Right forelimb (tissue), 1 donor: ENCODE measurements at places on chromosomes 16 and 17.

DNA sequence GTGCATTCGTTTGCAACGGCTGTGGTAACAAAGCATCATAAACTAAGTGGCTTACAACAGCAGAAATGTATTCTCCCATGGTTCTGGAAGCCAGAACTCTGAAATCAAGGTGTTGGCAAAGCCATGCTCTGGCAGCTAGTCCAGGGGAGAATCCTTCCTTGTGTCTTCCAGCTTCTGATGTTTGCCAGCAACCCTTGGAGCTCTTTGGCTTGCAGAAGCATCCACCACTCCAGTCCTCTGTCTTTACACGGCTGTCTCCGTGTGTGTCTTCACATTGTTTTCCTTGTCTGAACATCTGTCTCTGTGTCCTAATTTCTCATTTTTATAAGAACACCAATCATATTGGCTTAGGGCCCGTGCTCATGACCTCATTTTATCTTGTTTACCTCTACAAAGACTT is 265.3 kb upstream of the HSBP1 start:
- no peak for DNase-seq

DNA sequence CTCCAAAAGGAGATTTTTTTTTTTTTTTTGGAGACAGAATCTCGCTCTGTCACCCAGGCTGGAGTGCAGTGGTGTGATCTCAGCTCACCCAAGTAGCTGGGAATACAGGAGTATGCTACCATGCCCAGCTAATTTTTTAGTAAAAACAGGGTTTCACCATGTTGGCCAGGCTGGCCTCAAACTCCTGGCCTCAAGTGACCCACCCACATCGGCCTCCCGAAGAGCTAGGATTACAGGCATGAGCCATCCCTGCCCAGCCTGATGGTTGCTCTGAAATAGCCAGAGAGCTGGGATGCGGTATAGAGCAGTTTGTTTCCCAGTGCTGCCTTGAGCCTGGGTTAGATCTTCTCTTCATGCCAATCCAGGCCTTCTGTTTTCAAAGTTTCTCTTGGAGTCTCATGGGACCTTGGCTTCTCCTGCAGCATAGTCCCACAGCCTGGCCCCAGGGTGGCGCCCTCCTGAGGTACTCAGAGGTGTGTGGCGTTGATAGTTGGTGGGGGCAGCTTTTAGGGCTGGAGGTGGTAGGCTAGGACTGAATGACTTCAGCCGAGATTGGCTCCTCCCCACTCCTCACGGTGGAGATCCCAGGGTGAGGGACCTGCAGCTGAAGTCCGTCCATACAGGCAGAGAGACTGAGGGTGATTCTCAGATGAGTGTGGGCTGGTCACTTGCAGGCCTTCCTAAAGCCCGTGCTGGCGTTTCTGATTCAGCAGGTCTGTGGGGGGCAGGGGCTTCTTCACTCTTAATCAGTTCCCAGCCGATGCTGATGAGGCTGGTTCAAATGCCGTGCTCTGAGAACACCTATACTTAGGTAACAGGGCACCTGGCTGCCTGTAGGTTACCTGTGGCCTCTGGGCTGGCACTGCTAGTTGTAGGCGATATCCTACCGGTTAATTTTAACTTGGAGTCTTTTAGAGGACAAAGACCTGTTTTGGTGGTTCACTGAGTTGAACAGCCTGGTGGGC is 52.0 kb downstream of the TNFRSF13B start:
- peak; percentile 18 for DNase-seq

GRCh38 chr17:5971969-5972368 is 98.2 kb upstream of the WSCD1 start:
- no peak for DNase-seq

DNA sequence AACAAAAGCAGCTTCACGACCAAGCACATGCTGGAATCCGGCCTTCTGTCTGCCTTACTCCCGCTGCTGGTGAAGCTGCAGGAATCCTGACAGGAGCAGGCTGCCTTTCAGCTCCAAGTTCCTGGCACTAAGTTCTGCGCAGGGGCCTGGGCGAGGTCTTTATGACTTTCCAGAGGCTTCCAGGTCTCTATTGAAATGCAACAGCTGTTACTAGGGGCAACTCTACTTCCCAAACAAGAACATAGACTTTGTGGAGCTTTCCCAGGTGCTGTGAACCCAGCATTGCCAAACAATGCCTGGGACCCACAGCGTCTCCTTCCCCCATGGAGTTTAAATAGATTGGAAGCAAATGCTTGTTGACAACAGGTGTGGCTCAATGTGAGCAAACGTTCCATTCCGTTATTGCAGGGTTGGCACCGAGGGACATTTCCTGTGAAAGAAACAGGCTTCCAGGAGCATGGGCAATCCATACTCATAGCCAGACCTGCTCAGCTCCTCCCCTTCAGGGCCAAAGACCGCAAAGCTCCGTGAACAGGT is 156.0 kb downstream of the CDH13 start:
- DNase-seq, result peak; percentile 53

DNA sequence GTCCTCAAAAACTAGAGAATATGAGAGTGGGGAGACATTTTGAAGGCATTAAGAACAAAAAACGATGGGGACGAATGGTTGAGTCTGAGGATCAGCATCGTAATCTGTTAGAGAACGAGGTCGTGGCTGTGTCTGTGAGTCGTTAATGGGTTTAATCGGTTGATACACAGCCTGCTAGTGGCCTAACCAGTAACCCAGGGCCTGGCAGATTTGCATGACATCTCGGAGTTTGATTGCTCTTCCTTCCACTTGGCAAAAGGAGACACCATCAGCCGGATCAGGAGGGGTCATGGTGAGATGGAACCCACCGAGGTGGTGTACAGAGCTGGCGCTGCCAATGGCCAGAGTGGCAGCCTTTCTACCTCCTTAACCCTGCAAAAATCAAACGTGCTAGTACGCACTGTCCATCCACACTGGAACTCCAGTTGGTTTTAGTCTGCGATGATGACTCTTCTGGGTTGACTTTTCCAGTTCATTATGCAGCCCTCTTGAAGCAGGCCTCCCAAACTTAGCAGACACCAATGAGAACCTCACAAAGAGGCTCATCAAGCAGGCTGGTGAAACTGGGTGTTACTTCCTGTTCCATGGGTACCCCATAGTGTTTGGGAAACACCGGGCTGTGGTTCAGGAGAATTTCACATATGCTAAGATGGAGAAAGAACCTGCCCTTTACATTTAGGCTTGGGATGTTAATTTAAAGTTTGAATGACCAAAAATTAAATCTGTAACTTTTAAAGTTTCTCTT is 4.1 kb downstream of the HS3ST3B1 start:
- no peak for DNase-seq

DNA sequence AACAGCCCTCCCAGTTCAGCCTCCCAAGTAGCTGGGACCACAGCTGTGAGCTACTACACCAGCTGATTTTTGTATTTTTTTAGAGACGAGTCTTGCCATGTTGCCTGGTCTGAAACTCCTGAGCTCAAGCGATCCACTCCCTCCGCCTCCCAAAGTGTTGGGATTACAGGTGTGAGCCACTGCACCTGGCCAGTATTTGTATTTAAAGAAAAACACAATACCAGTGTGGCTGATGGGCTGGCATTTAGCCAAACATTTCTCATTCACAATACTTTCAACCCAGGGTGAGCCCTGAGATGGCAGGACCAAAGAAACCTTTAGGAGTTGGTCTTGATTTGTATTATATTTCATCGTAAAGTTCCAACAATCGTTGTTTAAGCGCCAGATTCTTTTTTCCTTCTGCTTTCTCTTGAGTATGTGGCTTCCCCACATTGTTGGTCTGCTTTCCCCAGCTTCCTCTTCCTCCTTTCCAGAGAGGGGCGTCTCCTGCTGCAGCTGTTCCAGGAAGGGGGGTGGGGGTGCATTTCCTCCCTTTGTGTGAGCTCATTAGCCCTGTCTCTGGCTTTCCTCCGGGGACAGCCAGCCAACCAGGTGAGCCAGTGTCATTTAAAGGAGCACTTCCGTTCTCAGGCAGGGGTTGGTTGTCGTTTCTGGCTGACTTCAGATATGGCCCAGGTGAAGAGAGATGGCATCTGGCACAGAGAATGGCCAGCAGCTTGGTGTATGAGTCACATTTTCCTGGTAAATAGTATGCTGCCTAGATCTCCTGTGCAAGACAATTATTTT is 79.9 kb downstream of the GPRC5B start:
- peak; percentile 59 for DNase-seq

DNA sequence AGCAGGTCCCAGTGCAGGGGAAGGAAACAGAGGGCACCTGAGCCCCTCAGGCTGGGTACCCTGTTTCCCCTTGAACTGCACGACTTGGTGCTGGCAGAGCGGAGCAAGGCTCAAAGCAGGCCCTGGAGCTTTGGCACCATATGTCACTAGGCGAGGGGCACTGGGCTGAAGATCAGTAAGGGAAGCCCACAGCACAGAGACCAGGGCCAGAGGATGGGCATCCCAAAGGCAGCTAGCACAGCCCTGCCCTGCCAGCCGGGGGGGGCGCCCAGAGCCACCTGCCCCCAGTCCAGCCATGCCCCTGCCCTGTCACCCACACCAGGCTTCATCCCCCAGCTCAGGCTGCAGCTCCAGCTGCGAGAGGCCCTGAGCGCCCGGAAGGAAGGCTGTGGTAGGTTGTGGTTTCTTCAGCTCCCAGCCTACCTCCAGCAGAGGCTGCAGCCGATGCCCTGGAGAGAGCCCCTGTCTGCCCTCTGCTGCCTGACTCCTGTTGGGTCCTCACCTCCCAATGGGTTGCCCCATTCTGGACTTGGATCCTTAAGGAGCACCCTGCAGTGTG is 10.9 kb downstream of the NHERF1 start:
- DNase-seq, result no peak

DNA sequence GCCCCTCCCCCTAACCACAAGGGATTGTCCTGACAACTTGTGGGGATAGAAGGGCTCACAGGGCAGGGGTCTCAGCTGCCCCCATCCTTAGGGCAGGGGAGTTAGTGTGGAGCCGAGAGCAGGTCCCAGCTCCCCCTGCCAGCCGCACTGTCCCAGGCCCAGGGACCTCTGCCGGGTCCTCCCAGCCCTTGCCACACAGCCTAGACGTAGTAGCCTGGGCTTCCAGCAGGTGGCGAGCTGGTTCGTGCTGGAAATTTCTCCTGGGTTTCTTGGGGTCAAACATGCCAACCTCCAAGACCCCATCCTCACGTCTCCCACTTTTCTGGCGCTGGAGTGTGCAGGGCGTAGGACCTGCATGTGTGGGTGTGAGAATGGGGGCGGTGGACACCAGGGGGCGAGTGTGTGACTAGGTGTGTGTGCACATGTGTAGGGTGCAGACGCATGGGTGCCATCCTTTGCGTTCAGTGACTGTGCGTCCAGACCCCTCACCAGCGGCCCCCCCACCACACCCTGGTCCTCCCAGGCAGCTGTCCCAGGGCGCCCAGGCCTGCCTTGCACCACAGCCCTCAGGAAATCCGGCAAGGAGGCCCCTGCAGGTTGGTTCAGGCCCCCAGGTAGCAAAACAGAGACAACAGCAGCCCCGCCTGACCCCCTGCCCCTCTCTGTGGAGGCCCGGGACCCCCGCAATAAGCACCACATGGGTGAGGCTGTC is 29.5 kb downstream of the SBK1 start:
- no peak for DNase-seq

DNA sequence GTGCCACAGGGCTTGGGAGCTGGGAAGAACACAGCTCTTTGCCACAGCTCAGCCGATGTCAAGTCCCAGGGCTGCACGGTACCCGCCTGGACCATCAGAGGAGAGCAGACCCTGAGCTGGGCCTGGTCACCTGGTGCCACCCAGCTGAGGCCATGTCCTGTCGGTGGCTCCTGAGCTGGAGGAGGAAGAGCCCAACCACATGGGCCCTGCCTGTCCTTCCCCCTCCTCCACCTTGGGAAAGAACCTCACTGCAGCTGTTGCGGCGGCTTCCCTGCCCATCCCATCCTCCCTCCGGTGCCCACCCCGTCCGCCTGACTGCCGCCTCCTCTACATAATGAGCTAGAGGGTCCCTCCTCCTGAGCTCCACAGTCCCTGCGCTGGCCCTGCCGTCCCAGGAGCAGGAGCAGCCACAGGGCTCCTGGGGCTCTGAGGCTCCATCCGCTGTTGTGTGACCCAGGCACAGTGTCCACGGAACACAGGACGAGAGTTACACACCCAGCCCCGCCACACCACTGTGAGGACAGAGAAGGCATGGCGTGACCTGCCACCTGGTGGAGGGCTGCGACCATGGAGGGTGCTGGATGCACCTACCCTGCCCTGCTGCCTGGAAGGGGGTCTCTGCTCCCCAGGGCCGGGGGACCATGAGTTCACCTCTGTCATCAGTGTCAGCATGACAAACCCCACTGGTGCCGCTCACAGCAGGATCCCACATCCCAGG is 21.4 kb upstream of the CHMP6 start:
- peak; percentile 73 for DNase-seq

GRCh38 chr17:49249292-49249794 is 18.8 kb upstream of the PHOSPHO1 start:
- DNase-seq, result peak; percentile 70

GRCh38 chr17:19905502-19905901 is 37.8 kb upstream of the ULK2 start:
- DNase-seq, result no peak

GRCh38 chr17:56641894-56642293 is 48.4 kb downstream of the NOG start:
- no peak for DNase-seq

DNA sequence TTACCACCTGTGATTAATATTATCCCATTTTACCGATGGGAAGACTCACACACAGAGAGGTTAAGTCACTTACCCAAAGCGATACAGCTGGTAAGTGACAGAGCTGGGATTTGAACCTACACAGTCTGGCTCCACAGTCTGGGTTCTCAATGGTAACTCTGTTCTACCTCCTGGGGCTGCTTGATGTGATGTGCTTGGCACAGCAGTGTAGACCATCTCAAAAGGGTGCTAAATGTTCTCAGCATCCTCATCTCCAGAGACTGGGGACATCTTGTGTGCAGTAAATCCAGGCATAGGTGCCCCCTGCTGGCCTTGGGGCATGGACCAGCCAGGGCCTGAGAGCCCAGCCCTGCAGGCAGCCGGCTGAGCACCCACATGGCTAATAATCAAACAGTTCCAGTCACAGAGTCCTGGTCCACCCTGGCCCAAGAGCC is 15.4 kb upstream of the KATNB1 start:
- peak; percentile 62 for DNase-seq

- peak; percentile 63 for DNase-seq
Measured at GRCh38 chr16:12120217-12120981, 143.9 kb downstream of the SNX29 start.

GRCh38 chr16:12255473-12255872 is 278.9 kb downstream of the SNX29 start:
- no peak for DNase-seq

DNA sequence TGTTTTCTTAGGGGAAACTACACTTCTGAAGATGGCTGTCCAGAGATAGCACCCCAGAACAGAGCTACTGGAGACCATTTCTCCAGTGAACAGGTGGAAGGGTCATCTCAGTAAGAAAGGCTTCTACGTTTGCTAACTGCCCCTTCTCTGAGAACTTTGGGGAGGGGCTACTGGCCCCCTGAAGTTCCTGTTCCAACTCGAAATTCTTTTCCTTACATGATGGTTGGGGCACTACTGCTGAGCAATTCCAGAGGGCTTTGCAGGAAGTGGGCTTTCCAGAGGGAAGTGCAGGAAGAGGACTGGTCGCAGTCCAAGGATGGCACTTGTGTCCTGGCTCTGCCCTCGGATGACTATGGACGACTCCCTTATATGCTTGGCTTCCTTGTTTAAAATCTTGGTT is 31.2 kb downstream of the TOM1L2 start:
- DNase-seq, result no peak

DNA sequence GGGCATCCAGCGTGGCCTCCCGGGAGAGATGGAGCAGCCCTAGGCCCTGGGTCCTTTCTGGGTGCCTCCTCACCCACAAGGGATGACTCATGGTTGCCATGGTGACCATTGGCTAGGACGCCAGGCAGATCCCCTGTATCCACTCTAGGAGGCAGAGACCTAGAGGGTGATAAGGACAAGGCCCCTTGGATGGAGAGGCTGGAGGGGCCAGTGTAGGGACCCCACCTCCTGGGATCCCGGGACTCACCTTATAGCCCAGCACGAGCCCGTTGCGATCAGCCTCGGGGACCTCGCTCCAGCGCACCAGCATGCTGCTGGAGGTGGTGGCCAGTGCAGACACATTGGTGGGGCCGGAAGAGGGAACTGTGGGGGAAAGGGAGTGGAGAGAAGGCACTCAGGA is 82.2 kb upstream of the CDC42EP4 start:
- DNase-seq, result no peak
